ENCODE measurements at places on chromosomes 13 and 19. TPM values are rescaled to one million over a fixed set of nuclear protein-coding genes. Genes with fewer than 3 reads are reported as not detected.
A peak's percentile ranks its signal among the peaks of the same experiment; 100 is the strongest.

The KL gene
- total RNA-seq: not detected

The PROZ gene
- not detected for total RNA-seq

The SRRM5 gene
- 0.35 TPM for total RNA-seq

The PTH2 gene
- total RNA-seq: not detected

The LIM2 gene
- not detected for total RNA-seq

The MPHOSPH8 gene
- 32.2 TPM for total RNA-seq

The CLEC17A gene
- total RNA-seq: not detected

The IZUMO2 gene
- not detected for total RNA-seq

The ZNF415 gene
- total RNA-seq: 7.2 TPM

GRCh38 chr13:59538512-59538911 is 625.2 kb downstream of the DIAPH3 start:
- H3K4me1 ChIP-seq: peaks cover 10% of the 10 kb centered on the region
- H3K4me3 ChIP-seq: no peak overlapping the region
- DNase-seq: no peak
- no peak overlapping the region for H3K27ac ChIP-seq

DNA sequence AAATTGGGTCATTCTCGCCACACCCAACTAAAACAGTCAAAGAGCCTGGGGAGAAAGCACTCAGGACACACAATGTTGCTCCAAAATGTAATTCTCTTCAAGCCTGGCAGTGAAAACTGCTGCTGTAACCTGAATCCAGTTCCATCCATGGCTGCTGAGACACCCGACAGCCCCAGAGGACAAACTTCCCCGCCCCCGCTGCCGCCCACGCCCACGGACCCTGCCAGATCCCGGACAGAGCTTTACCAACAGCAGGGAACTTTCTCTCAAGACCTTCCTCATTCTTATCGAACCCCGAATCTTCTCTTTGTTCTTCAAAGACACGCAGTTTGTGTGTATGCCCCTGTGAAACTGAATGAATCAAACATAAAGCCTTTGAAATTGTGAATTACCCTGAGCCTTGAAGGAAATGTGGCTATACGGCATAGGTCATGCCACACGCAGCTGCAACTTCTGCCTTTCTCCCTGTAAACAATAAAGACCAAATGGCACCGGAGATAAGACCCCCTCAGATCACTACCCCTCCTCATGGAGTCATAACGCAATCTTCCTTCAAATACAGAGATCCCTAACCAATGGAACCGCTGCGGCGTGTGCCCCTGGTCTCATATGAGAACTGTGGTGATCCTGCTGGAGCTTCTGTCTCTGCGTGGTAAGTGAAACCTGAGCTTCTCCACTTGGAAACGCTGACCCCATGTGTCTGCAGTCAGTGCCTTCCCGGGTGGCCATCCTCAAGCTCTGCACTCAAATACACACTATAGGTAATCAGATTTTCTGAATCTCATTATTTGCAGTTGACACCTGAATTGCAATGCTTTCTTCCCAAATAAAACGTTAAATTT is 4.8 kb upstream of the LAMP1 start:
- DNase-seq: no peak
- peaks cover 22% of the 10 kb centered on the region for H3K4me1 ChIP-seq
- peak overlapping the region; percentile 61 for H3K4me3 ChIP-seq
- no peaks in the 10 kb centered on the region for H3K36me3 ChIP-seq

GRCh38 chr13:32314271-32315237 is 609 bp downstream of the ZAR1L start:
- DNase-seq: no peak
- peaks cover 4% of the 10 kb centered on the region for H3K4me1 ChIP-seq
- no peaks in the 10 kb centered on the region for H3K27me3 ChIP-seq
- peak overlapping the region; percentile 99 for H3K27ac ChIP-seq
- peak overlapping the region; percentile 96 for H3K4me3 ChIP-seq
- no peaks in the 10 kb centered on the region for H3K36me3 ChIP-seq

- peaks cover 63% of the 10 kb centered on the region for H3K4me1 ChIP-seq
- H3K27me3 ChIP-seq: no peaks in the 10 kb centered on the region
- DNase-seq: no peak
- peaks cover 5% of the 10 kb centered on the region for H3K36me3 ChIP-seq
These were observed 1.7 kb upstream of the WBP4 start for GRCh38 chr13:41059456-41060081.

DNA sequence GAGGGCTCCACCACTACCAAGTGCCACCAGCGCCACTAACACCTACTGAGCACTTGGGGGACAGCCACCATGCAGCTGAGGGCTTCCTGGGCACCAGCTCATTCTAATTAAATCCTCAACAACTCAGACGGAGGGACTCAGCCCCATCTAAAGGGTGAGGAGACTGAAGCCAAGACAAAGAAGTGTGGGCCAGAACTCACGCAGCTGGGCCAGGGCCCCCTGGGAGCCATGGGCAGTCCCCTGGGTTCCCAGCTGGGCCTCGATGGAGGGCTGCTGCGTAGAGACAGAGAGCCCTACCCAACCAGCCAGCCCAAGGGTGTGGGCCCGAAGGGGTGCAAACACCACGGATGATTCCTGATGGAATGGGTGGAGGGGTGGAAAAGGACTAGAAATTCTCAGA is 12.8 kb upstream of the PRKD2 start:
- no peak for DNase-seq
- H3K4me1 ChIP-seq: peaks cover 40% of the 10 kb centered on the region
- H3K36me3 ChIP-seq: peaks cover 29% of the 10 kb centered on the region
- H3K4me3 ChIP-seq: no peak overlapping the region

DNA sequence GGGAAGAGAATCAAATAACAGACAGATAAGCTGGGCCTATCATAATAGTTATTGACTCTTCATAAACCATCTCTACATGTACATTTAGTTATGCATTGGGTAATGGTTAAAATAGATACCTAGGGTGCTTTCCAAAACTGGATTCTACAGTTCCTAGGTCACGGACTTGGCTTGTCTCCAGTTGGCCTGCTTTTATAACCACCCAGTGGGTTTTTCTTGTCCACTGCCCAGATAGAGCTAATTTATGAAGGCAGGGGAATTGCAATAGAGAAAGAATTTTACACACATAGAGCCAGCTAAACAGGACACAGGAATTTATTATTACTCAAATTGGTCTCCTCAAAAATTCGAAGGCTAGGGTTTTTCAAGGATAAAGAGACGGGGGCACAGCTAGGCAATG is 97.3 kb downstream of the FAM216B start:
- peaks cover 50% of the 10 kb centered on the region for H3K4me1 ChIP-seq
- no peak for DNase-seq
- no peaks in the 10 kb centered on the region for H3K27me3 ChIP-seq
- H3K36me3 ChIP-seq: peaks cover 8% of the 10 kb centered on the region
- H3K27ac ChIP-seq: no peak overlapping the region

DNA sequence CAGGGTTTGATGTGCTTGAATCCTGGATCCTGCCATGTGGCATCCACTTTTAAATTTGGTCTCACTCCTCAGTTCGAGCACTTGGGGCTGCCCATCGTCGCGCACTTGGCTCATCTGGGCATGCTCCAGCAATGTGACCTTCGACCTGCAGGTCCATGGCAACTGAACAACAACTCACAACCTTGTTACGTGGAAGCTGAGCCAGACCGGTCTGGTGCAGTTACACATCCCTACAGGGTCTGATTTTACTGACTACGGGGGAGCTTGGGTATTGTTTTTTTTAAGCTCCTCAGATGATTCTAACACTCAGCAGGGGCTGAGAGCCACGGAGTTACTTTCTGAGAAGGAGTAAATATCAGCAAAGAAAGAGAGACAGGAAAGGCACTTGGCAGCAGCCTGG is 769.6 kb downstream of the UQCRFS1 start:
- H3K4me1 ChIP-seq: no peaks in the 10 kb centered on the region
- H3K27ac ChIP-seq: no peak overlapping the region
- no peak for DNase-seq
- no peaks in the 10 kb centered on the region for H3K27me3 ChIP-seq

DNA sequence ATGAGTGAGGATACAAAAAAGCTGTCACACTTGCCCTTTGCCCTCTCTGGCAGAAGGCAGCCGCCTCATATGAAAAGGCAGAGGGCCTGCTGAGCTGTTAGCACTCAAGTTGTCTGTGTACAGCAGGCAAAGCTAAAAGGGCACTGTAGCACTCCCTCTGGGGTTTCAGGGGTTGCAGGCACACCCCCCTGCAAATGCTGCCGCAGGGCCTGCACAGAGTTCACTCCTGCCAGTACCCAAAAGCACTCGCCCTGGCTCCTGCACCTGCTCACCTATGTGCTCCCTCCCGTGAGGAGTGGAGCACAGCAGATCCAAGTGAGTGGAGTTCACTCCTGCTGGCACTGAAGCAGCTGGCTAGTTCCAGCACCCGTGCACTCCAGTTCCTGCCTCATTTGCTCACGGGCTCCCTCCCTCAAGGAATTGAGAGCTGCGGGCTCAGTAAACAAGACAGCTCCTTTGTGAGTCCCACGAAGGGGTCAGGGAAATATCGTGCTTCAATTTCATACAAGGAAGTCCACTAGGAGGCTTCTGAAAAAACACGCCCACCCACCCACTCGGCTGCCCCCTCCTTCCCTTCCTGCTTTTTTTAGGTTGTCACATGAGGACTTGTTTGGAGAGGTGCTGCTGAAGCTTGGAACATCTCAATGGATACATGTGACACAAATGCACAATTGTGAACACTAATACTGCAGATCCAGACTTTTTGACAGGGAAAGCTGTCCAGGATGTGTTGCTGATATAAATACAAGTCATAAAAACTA is 9.9 kb upstream of the RCBTB2 start:
- no peaks in the 10 kb centered on the region for H3K27me3 ChIP-seq
- H3K4me1 ChIP-seq: peaks cover 10% of the 10 kb centered on the region
- H3K4me3 ChIP-seq: no peak overlapping the region
- no peak overlapping the region for H3K27ac ChIP-seq

GRCh38 chr13:97141564-97142005 is 80.5 kb upstream of the MBNL2 start:
- H3K4me3 ChIP-seq: peak overlapping the region; percentile 17
- no peaks in the 10 kb centered on the region for H3K36me3 ChIP-seq
- DNase-seq: no peak
- H3K27ac ChIP-seq: peak overlapping the region; percentile 72
- no peaks in the 10 kb centered on the region for H3K27me3 ChIP-seq
- H3K4me1 ChIP-seq: peaks cover 38% of the 10 kb centered on the region

DNA sequence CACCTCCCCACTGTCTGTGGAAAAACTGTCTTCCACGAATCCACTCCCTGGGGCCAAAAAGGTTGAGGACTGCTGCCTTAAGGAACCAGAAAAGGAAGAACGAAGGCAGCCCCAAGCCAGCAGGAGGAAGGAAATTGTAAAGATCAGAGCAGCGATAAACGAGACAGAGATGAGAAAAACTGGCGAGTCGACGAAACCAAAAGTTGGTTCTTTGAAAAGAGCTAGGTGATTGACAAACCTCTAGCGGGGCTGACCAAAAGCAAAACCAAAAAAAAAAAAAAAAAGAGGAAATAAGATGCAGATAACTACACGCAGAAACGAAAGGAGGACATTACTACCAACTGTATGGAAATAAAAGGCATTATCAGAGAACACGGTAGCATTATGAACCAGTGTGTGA is 76.9 kb downstream of the GADD45B start:
- H3K27me3 ChIP-seq: no peaks in the 10 kb centered on the region
- peak overlapping the region; percentile 11 for H3K27ac ChIP-seq
- peak overlapping the region; percentile 68 for H3K4me3 ChIP-seq
- H3K4me1 ChIP-seq: peaks cover 23% of the 10 kb centered on the region
- no peaks in the 10 kb centered on the region for H3K36me3 ChIP-seq
